ENCODE measurements at places on chromosomes 16 and 17.

GRCh38 chr16:87216841-87217275 is 100.3 kb downstream of the C16orf95 start:
- DNase-seq = no peak

DNA sequence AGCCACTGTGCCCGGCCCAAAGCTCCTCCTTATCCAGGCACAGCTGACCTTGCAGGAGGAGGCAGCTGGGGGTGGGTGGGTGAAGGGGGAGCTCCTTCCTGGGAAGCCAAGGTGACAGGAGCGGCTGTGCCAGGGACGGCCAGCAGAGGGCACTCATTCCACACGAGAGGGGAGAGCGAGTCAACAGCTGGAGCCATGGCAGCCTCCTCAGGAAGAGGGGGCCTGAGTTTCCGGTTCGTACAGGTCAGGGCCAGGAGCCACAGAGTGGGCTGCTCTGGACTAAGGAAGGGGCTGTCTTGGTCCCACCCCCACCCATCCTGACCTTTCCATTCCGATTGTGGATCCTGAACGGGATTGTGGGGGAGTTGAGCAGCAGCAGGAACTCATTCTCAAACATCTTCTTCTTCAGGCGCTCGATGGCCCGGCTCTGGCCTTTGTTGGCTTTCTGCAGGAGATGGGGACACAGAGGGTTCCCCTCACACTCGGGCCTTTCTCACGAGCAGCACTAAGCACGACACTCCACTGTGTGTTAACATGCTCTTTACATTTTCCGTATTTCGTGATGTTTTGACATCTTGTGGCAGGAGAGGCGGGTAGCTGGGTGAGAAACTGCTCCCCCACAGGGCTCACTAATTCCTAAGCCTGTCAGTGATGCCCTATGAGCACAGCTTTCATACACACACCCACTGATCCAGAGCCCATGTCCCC is 61.6 kb downstream of the TIMM22 start:
- DNase-seq = peak; percentile 48

GRCh38 chr16:58507963-58508670 is 7.2 kb upstream of the SETD6 start:
- DNase-seq = no peak

- no peak for DNase-seq
Measured at GRCh38 chr16:12016291-12016947, 39.9 kb downstream of the SNX29 start.

DNA sequence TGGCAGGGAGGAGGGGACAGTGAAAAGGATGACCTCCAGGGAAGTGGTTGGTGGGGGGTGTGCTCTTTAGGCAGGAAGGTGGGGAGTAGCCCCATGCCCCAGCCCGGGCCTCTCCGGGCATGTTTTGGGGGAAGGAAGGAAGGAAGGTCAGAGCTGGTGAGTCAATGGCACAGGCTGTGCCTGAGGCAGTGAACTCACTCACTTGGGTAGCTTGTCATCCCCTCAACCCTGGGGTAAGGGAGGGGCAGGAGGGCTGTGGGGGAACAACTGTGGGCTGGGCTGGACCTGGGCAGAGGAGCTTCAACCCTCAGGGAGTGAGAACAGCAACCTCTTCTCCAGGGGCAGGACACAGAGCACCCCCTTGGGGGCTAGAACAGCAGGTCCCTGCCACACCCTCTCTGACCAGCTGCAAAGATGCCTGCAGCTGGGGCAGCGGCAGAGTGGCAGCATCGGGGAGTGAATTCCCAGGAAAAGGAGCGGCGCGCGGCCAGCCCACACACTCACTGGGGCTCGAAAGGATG is 6.3 kb downstream of the CSF3 start:
- DNase-seq = no peak

DNA sequence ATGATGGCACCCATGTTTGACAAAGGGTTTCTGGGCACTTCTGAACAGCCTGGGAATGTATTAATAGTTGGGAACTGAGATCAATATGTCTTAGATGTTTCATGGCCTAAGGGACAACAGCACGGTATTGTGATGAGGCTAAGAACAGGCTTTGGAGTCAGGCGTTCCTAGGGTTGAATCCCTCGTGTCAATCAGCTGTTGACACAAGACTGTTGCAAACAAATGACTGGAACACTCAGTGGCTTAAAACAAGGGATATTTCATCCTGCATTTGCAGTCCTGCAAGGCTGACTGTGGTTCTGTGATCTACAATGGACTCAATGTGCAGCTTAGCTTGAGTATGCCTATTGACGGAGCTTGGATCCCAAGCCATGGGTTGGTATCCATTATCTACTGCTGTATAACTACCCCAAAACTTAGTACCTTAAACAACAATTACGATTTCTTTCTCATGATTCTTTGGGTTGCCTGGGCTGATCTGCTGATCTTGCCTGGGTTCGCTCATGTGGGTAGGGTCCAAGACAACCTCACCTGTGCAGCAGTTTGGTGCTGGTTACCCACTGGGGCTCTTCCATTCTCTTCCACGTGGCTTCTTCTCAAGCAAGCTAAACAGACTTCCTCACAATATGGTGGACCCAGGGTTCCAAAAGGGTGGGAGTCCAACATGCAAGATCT is 472.4 kb downstream of the SLC39A11 start:
- no peak for DNase-seq

- DNase-seq = no peak
Measured at GRCh38 chr16:83810901-83811300, 3.1 kb downstream of the HSBP1 start.

- DNase-seq = no peak
Measured at GRCh38 chr17:65022751-65023700, 33.5 kb downstream of the GNA13 start.

- no peak for DNase-seq
Measured at GRCh38 chr17:48719642-48720265, 2.6 kb downstream of the PRAC1 start.

GRCh38 chr16:85436636-85437165 is 176.4 kb upstream of the GSE1 start:
- peak; percentile 81 for DNase-seq

DNA sequence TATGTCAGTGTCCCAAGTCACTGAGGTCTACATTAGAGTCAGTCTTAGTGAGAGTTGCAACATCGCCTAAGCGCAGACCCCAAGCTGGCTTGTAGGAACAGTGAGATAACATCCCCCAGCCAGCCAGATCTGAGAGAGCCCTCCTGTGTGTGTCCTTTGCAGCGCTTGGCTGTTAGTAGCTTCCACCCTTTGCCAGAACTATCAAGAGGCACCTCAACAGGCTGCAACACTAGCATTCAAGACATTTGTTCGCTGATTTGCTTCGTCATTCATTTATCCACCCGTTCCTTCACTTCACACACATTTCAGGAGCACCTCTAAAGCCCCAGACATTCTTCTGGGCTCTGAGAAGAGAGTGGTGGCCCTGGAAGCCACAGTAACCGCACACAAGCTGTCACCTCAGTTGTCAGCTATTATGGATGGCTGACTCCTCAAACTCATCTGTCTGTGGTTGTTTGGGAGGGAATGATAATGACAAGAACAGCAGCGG is 289.6 kb downstream of the WWOX start:
- no peak for DNase-seq

- DNase-seq = no peak
Measured at GRCh38 chr17:78724999-78725398, 57.1 kb downstream of the CYTH1 start.

DNA sequence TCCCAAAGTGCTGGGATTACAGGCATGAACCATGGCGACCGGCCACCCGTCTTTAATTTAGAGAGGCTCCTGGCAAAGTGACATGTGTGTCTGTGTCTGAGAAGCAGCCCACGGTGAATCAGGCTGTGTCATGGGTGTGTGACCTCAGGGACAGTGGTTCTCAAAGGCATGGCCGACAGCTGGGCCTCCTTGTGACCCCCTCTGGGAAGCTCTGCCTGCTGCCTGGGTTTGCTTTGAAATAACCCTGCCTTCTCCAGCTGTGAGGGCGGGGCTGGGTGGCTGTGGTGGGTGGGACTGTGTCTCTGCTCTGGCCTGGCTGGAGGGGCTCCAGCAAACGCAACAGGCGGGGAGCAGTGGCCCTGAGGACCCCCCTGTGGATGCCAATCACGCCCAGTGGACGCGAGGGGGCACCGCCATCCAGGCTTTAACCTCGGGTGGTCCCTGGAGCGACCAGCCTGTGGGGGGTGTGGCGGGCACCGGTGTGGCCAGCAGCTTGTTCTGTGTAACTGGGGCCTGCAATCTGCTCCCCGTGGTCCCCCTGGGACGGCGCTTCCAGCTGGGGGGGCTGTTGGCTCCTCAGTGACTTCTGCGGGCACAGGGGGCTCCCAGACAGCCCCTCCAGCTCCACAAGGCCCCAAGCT is 8.8 kb upstream of the APRT start:
- DNase-seq = no peak

DNA sequence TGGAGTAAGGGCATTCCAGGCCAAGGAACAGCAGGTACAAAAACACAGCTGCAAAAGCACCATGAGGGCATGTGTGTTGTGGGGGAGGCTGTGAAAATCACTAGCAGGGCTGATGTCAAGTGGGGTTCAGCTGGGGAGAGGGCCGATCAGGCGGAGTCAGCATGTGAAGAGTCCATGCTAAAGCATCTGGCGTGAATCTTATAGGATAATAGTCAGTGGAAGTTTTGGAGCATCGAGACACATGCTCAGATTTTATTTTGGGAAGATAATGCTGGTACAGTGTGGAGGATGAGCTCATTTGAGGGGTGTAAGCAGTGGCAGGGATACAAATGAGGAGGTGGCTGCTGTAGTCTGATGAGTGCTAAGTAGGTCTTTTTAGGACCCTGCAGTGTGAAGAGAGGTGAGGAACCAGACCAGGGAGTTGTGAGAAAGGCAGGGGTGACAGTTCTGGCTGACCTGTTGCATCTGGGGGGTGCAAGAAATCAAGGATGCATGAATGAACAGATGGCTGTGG is 30.3 kb downstream of the MMD start:
- DNase-seq = no peak

GRCh38 chr17:68834328-68834836 is 120.8 kb downstream of the ABCA8 start:
- no peak for DNase-seq

Data from HuH-7 (cell line).